ENCODE measurements at places on chromosomes 6 and 20.
A peak's percentile ranks its signal among the peaks of the same experiment; 100 is the strongest.

DNA sequence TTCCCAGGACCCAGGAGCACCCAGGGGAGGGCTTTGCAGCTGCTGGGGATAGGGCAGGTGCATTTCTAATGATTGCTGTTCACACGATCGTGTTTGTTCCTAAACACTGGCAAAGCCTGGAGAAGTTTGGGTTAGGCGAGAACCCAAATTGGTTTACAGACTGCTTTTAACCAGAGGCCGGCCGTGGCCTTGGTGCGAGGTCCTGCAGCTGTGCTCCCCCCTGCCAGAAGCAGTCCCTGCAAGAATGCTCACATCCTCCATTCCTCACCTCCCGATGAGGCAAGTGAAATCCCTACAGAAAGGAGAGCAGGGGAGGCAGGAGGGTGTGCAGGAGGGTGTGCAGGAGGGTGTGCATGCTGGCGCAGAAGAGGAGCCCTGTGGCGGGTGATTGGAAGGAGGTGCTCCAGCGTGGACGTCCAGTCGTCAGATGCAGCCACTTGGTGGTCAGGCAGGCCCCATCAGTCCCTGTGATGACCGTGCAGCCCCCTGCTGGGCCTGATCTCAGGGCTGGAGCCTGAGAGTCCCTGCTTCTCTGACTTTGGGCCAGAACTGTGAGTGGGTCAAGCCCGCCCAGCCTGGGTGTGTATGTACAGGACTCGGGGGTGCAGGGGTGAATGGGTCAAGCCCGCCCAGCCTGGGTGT lies 55.7 kb upstream of the FRMD1 start:
- DNase-seq = no peak

DNA sequence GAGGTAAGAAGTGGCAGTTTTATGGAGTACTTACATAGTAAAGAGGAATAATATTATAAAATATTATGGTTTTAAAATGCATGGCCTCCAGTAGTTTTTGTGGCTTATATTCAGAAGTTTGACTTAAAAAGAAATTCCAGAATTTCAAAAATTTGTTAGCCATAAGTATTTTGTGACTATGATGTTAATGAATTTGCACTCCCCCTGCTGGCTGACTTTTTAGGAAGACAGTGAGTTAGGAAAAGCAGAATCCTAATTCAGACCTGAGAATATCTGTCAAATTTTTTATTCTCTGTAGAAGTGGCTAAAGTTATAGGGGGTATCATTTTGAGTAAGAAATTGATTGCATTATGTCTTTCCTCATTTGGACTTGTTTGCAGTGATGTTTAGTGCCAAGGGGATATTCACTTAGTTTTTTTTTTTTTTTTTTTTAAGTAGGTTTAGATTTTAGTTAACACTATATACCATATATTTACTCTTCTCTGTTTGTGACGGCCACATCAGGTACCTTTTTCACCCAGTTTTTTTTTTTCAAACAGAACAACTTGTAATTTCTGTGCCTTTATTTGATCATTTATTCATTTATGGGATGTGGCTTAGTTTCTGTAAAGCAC lies 40.8 kb downstream of the ZFAND3 start:
- DNase-seq = no peak

DNA sequence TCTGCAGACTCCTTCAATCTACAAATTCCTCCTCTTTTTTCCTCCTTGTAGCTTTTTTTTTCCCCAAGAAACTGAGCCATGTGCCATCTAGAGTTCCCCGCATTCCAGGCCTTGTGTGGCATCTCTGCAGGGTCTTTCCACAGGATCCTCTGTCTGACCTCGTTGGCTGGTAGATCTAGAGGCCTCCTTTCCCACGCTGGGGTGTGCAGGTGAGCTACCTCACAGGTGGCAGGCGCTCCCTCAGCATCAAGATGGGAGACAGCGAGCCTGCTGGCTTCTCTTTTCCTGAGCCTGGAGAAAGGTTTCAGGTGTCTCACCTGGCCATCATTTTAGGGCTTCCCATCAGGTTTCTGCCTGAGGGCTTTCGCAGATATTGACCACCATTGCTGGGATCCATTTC lies 9.6 kb upstream of the NELFCD start:
- no peak for DNase-seq

- DNase-seq = no peak
Observed at GRCh38 chr20:19918965-19919329, 98.2 kb upstream of the NAA20 start.

- no peak for DNase-seq
Observed at GRCh38 chr6:5471637-5472398, 210.5 kb downstream of the FARS2 start.

DNA sequence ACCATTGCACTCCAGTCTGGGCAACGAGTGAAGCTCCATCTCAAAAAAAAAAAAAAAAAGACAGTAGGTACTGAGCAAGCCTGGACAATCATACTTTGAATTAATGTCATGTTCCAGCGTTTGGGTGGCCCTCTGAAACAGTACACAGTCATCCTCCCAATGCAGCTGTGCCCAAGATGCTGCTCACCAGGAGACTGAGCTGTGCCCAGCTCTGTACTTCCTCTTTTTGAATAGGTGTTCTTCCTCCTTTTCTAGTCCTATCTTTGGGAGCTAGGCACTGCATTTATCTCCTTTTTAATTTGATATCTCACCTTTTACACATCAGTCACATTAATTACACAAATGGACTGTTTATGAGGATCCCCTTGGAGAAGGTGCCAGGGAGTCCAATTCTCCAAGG lies 101.5 kb downstream of the RPP40 start:
- DNase-seq = no peak

- DNase-seq = no peak
Observed at GRCh38 chr6:114051031-114051430, 80.1 kb upstream of the HDAC2 start.

- no peak for DNase-seq
Observed at GRCh38 chr6:3812596-3812995, 36.6 kb upstream of the FAM50B start.

- no peak for DNase-seq
Observed at GRCh38 chr6:169008641-169009257, 244.9 kb downstream of the THBS2 start.

DNA sequence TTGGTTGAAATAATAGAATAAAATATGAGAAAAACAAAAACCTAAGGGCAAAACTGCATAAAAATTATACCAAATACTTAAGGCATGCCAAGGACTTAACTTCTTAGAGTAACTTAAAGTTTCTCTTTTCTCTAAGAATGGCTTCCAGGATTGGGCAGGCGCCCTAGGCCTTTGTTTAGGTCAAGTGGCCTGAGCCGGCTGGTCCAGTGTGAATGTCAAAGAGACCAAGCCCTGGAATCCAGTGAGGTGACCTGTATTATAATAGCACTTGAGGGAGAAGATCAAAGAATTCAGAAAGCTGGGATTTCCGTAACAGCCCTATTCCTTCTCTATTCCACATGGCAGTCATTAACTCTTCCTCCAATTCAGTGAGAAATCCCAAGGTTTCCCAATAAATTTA lies 6.6 kb downstream of the METTL24 start:
- DNase-seq = no peak

- DNase-seq = no peak
Observed at GRCh38 chr20:62742979-62743776, 34.5 kb downstream of the NTSR1 start.

- DNase-seq = no peak
Observed at GRCh38 chr20:41080866-41081265, 52.2 kb downstream of the TOP1 start.

DNA sequence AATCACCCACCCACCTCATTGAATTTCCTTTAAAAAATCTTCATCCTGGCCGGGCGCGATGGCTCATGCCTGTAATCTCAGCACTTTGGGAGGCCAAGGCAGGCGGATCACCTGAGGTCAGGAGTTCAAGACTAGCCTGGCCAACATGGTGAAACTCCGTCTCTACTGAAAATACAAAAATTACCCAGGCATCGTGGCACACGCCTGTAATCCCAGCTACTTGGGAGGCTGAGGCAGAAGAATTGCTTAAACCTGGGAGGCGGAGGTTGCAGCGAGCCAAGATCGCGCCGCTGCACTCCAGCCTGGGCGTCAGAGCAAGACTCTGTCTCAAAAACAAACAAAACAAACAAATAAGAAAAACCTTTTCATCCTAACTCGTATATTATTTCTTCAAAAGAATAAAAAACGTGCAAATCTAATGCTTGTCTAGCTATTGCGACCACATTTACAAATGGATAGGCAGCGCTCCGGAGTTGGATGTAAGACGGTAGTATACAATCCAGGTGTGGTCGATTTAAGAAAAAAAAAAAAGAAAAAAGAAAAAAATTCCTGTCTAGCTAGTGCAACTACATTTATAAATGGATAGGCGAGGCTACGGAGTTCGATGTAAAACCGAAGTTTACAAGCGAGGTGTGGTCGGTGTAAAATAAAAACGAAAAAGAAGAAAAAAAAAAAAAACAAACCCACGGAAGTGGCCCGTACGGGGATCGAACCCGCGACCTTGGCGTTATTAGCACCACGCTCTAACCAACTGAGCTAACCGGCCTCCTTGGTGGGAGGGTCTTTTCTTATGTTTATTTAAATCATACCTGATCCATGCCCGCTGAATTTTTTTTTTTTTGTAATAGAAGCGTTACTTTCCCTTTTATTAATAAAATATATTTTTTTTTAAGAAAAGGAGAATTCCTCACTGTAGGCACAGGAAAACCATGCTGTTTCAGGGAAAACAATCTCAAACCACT lies 70.7 kb upstream of the PRSS16 start:
- peak; percentile 29 for DNase-seq

- DNase-seq = no peak
Observed at GRCh38 chr20:24395151-24395550, 74.3 kb upstream of the SYNDIG1 start.

DNA sequence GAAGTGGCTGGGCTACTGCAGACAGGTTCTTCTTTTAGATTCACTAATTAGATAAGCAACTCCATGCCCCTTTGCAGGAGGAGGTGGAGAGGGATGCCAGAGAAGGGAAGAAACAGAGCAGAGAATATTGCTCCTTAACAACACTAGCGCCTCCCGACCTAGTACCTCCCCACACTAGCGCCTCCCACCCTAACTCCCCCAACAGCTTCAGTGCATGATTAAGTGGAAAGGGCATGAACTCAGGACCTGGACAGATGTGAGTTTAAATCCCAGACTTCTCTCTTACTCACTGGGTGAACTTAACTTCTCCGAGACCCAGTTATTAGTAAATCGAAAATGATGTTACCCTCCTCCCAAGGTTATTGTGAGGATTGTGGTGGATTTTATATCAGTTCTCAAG lies 25.7 kb downstream of the STX11 start:
- no peak for DNase-seq

DNA sequence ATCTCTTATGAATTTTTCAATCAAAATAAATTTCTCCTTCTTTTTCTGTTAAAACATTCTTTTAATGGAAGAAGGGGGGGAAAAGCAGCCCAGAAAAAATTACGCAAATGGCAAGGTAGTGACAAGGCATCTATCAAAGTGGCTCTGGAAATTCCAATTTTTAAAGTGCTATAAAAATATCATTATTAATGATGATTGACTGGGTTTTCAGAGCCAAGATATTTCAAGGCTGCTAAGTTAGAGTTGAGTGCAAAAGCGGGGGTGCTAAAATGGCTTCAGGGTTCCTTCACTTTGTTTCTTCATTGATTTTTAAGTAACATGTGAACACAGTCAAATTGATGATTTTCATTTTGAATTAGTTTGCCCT lies 171.6 kb upstream of the CITED2 start:
- no peak for DNase-seq

DNA sequence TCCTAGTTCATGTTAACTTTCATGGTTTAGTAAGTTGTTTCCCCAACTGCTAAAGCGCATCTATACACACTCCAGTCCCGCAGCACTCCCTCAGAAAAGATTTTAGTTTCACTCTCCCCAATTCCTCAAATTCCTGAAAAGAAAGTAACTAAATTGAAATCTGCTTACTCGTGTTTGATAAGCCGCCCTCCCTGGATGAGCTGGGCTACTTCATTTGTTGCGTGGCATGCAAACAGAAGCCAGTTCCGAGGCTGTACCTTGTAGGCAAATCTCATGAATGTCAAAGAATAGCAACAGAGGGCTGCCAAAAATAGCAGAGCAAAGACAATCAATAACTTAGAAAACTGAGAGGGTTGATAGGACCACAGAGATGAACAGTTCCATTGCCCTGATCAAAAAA lies 16.9 kb downstream of the MPC1 start:
- no peak for DNase-seq

DNA sequence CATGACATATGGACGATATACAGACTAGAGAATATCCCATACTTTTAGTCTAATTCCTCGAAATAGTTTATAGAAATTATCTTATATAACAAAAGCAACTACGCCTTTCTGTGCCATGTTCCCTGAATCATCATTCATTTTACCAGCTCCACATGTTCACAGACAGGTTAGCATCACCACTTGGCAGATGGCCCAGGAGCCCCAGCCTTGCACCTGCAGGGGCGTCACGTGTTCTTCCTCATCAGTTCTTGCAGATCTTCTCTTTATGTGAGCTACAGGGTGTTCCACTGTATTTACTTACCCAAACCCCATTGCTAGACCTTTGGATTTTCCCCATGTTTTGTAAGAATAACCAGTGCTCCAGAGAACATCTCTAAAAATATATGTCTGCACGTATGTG lies 12.6 kb upstream of the BNIP5 start:
- no peak for DNase-seq

GRCh38 chr20:9743871-9744270 lies 95.0 kb downstream of the PAK5 start:
- no peak for DNase-seq

DNA sequence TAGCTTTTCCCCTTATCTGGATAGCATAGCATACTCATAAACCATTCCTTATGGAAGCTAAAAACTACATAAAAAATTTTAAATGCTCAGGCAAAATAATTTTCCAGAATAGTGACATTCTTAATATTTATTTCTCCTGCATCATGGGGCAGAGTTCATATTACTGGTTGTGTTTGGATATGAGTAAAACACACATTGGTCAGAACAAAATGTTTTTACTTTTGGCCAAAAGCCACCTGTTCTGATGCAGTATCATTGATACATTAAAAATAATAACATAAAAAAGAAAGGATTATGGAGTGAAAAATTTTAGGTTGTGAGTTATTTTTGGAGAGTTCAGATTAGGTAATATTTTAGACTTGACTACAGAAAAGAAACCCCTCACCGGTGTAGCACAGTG lies 33.6 kb downstream of the TRAM2 start:
- no peak for DNase-seq

DNA sequence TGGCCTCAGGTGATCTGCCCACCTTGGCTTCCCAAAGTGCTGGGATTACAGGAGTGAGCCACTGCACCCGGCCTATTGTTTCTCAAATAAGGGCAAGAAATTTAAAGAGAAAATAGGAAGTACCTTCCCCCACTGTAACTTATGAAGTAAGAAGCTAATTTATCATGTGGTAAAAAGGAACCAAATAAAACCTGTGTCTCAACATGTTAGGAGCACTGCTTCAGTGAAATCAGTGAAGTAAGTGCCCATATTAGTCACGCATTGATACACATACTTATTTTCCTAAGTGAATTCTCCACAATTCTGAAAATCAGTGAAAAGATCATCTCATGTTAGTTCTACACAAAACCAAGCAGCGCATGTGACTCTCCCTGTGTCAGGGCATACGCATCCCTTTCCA lies 14.2 kb upstream of the LPA start:
- no peak for DNase-seq
